ENCODE measurements at places on chromosomes 3 and 15.
A peak's percentile ranks its signal among the peaks of the same experiment; 100 is the strongest.

DNA sequence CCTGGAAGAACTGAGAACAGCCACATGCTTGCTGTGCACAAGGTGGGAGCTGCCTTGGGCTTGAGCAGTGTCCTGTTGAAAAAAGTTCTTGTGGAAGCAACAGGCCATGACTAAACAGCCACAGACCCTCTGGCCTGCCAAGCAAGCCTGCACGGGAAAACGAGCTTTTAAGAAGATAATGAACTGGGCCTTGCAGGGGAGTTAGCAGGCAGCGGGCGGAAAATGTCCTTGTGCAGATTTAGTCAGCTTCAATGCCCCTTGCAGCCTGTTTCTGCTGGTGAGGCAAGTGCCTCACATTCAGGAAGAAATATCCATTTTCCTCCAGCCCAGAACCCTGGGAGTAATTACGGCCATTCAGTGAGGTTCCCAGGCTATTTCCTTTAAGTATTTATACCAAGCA lies 126.2 kb upstream of the KLHL25 start:
- DNase-seq: no peak

DNA sequence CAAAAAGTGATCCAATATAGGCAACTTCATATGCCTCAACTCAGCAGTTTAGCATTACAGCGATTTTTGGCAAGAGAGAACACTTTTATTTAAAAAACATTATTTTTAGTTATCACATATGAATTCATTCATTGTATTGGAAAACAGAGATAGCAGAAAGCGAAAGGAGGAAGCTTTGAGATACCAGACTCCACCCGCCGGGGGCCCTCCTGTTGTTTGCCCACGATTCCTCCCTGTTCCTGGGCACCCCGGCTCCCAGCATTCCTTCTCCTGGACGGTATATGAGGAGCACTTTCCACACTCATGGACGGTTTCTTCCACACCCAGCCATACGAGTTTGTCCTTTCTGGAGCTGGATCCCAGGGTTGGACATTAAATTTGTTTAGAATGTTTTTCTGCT lies 18.2 kb downstream of the APBA2 start:
- DNase-seq: no peak

- DNase-seq: no peak
These were observed 22.8 kb downstream of the USF3 start for GRCh38 chr3:113673593-113673992.

DNA sequence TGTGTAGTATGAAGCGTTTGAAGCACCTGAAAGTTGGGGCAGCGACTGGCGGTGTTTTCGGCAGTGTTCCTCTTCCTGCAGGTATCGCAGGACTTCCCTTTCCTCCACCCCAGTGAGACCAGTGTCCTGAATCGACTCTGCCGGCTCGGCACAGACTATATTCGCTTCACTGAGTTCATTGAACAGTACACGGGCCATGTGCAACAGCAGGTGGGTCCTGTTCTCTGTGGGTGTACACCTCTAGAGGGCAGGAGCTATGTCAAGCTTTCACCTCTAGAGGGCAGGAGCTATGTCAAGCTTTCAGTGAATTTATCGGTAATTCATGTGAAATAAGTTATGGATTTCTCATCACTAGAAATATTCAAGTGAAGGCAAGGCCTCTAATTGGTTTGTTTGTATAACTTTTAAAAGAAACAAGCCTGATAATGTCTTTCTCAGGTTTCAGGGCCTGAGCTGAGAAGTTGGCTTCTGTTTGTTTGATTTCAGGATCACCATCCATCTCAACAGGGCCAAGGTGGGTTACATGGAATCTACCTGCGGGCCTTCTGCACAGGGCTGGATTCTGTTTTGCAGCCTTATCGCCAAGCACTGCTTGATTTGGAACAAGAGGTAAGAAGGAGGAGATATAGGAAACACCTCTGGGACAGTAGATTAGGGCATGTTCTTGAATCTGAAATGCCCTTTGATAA lies 5.3 kb downstream of the TUBGCP4 start:
- DNase-seq: peak; percentile 43

- DNase-seq: peak; percentile 52
These were observed 396 bp downstream of the INO80 start for GRCh38 chr15:41115652-41116115.

DNA sequence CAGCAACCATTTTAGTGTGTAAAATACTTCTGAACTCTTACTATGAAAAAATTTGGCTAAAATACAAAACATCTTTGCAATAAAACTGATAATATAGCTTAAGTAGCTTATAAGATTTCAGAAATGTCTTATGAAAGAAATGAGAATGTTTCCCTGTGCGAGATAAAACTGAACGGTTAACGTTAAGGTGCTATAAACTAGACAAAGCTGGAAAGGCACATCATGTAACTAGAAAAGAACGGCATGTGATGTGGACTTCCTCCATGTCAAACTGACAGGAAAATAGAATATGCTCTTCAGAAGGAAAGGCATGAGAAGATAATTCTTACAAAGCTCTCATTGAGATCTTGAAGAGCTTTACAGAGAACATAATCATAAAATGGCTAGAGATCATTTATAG lies 36.5 kb downstream of the NCK1 start:
- peak; percentile 35 for DNase-seq

- DNase-seq: no peak
These were observed 796 bp upstream of the DOCK3 start for GRCh38 chr3:50673931-50674330.

GRCh38 chr3:188780193-188781147 lies 391.3 kb upstream of the TPRG1 start:
- DNase-seq: peak; percentile 22

DNA sequence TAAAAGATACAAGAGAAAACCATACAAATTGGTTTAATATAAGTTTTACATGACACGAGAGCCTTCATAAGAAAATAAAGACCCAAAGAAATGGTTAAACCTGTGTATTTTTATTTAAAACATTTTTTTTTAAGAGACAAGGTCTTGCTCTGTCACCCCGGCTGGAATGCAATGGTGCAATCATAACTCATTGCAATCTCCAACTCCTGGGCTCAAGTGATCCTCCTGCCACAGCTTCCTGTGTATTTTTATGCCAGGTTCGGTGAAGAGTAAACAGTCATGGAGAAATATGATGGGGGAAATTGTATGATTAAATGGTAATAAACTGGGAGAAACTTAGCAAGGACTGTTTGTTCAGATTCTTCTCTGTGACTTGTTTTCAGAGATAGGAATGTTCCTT lies 441.0 kb downstream of the TUSC7 start:
- no peak for DNase-seq

DNA sequence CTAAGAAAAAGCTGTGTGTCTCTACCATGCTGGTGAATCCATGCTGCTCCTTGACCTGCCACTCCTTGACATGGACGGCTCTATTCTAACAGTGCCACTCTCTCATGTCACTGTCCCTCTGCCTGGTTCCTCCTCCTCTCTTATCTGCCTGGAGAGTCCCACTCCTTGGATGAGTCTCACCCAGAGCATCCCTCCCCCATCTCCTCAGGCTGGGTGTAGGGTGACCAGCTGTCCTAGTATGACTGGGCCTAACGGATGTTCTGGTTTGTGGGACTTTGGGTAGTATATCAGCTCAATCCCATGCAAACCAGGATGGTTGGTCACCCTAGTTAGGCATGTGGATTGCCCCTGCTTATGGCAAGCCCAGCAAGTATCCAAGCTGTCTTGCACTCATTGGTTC lies 54.3 kb downstream of the LIPC start:
- DNase-seq: no peak

GRCh38 chr3:10706156-10706739 lies 109.8 kb upstream of the SLC6A11 start:
- DNase-seq: no peak

- DNase-seq: peak; percentile 61
These were observed 31.5 kb downstream of the ABHD2 start for GRCh38 chr15:89119489-89120478.

GRCh38 chr3:195207731-195208130 lies 63.2 kb downstream of the XXYLT1 start:
- DNase-seq: no peak

DNA sequence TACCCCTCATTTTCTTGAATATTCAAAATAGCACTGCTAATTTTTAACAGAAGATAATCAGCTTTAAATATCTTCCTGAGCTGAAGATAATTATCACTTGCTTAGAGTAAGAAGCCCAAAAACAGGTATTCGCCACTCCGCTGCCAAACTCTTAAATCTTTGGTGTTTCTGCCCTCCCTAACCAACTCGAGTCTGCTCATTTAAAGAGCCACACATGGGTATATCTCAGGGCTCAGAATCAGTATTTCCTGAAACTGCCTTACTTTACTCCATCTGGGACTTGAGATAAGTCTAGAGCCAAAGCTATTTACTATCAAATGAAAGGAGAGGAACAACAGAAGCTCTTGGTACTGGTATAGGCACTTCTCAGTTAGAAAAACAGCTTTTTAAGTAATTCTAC lies 10.8 kb downstream of the PDCD10 start:
- DNase-seq: no peak

DNA sequence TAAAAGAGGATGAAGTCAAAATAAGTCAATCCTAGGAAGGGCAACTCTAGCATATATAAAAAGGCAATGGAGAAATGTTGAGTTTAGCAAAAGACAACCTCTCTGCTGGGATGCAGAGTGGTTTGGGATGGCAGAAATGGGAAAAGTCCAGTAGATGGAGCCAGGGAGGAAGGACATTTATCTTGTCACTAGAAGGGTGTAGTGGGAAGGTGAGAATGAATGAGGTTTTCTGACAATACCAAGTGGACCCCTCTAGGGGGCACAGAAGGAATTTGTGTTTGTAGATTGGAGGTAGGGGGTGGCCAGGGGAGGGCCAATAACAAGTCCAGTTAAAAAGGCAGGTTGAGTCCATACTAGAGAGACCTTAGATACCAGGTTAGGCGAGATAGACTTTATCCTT lies 80.0 kb downstream of the THSD4 start:
- no peak for DNase-seq

GRCh38 chr3:15205934-15206661 lies at the start of gene CAPN7:
TSS of gene CAPN7 (plus strand) at chr3:15206246. CDS start at chr3:15206496, 250 bp downstream.
- peak; percentile 97 for DNase-seq

DNA sequence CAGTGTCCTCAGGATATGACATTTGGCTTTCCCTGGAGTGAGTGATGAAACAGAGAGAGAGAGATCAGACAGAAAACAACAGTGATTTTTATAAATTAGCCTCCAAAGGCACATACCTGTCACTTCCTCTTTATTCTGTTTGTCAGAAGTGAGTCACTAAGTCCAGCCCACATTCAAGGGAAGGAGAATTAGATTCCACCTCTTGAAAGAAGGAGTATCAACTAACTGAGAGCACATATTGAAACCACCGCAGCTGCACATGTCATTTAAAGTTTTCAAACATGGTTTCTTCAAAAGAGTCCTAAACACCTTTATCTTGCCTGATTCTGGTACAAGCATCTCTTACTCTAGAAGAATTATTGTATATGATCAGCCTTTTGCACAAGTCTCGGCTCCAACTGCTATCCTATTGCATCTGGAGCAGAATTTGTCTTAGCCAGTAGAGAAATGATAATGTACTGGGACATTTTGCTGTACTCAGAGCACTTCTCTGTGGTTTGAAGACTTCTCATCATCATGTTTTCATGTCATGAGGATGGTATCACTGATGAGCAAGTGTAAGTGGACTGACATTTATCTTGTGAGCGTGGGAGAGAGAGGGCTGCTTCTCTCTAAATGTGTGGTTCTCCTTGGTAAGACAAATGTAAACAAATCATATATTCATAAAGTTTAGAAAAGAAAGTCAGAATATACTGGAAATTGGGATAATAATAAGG lies 338.9 kb upstream of the CFAP20DC start:
- DNase-seq: no peak

DNA sequence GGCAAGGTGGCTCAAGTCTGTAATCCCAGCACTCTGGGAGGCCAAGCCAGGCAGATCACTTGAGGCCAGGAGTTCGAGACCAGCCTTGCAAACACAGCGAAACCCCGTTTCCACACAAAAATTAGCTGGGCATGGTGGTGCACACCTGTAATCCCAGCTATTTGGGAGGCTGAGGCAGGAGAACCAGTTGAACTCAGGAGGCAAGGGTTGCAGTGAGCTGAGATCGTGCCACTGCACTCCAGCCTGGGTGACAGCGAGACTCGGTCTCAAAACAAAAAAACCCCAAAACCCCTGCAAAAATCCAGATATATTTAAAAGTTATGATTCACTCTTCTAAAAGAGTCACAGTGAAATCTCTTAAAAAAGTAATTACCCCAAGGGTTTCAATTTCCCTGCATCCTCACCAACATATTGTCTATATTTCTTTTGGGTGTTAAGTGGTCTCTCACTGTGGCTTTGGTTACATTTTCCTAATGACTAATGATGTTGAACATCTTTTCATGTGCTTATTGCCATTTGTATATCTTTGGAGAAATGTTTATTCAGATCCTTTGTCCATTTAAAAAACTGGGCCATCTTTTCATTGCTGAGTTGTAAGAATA lies 73.2 kb upstream of the UBP1 start:
- DNase-seq: no peak

- DNase-seq: no peak
These were observed 83.8 kb downstream of the SMAD3 start for GRCh38 chr15:67149068-67149772.

GRCh38 chr15:93941697-93942096 lies 289.7 kb upstream of the MCTP2 start:
- DNase-seq: no peak

DNA sequence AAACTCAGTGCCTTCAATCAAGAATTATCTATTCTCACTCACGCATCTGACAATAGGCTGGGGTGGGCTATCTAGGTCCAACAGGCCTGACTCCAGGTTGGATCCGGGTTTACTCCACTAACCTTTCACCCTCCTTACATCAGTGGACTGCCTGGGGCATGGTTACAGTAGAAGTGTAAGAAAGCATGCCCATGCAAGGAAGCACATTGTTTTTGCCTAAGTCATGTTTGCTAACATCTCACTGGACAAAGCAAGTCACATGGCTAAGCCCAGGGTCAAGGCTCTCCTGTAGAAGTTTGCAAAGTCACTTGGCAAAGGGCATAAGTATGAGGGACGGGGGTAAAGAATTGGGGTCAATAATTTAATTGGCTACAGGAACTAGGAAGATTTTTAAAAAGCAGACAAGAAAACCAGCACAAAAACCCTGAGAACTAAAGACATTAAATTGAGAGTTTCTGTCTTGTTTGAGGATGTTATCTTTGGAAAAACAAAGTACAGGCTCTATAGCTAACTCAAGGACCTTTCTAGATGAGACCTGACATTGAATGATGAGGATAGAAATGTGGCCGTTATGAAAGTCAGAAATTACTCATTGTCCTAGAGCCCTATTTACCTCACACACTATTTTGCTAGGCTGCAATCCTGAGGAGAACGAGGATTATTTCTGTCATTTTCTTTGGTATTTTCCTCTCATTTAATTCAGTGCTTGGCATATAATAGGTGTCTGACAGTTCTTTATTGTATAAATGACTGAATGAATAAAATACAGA lies 214.2 kb downstream of the IL20RB start:
- no peak for DNase-seq

- peak; percentile 81 for DNase-seq
These were observed 6.6 kb upstream of the CHSY1 start for GRCh38 chr15:101258238-101259144.

DNA sequence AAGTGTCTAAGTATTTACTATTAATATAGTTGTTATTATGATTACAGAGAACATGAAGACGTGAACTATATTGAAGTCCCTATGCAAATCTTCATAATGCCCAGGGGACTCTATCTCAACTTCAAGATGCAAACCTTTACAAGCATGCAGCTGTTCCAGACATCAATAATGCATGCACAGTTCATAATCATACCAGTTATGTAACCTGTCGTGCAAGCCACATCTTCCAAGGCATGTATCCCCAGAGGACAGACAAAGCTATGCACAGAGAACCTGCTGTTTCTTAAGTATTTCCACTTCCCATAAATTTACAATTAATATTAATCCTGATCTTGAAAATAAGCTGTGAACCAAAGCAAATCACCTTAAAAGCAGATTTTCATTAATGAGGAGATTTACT lies 534.1 kb downstream of the TUSC7 start:
- DNase-seq: no peak

Measured in lung microvascular endothelial cell (primary cell).